ENCODE measurements at places on chromosomes 13 and 19. TPM values are rescaled to one million over a fixed set of nuclear protein-coding genes. Genes with fewer than 3 reads are reported as not detected.

DNA sequence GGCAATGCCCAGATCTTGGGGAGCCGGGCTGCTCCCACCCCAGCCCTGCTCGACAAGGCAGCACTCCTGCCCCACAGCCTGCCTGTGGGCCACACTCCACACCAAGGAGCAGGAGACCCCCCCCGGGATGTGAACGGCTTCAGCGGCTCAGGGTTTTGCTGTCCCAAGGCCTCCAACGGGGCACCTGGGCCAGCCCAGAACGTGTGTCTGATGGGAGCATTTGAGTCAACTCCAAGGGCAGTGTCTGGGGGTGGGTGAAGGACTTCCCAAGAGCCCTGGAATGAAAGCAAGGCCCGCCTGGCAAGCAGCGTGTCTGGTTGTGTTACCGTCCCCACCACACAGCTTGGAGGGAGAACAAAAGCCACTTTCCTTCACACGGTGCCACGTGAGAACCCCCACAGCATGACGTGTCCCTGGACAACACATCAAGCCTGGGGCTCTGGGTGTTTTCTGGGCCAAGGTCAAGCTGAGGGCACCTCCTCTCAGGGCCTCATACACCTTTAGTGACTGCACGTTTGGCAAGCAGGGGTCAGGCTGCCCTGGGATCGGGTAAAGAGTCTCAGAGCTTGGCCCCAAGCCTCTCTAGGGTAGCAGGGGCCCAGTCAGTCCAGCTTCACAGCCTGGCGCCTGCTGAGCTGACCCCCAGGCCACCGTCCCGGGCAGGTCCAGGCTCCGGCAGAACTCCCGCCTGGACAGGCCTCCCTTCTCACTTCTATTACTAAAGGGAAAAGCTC, 6.0 kb downstream of the C13orf46 start:
- DNase-seq: no peak

- DNase-seq: no peak
These were observed 19.8 kb upstream of the ZNF91 start for GRCh38 chr19:23415034-23415433.

- no peak for DNase-seq
These were observed 625.3 kb upstream of the PRR20A start for GRCh38 chr13:56515441-56515840.

DNA sequence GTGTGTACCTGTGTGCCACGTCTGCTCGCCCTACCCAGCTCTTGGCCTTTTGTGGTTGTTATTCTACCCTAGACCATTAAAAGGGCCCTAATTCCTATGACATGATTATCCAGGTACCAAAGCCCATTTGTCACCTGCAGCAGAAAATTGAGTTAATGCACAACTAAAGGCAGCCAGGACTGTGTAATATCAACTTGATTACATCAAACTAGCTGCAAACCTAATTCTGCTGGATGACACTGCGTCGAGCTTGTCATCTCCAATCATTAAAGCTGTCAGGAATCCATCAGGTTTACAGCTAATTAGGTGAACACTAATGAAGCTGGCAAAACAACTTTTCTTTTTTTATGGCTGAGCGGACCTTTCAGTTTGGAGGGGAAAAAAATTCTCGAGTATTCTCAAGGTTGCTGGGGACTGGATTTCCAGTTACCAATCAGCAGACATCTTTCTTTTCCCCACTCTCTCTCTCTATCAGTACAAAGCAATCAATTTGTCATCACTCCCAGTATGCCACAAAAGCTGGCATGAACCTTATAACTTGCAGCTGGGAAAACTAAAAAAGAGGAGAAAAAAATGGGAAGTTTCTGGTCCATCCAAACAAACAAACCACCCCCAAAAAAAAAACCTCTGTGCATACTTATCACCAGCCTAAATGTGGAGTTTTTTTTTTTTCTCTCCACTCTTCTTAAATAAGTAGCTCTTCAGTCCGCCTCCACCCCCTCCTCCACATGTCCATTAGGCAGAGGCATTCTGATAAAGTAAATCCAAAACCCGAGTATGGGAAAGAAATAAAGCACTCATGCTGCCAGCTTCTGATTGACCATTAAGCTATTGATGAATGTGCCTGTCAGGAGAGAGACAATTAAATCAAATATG, 2.8 kb downstream of the TSHZ3 start:
- DNase-seq: no peak

GRCh38 chr13:43242040-43242439, 218.7 kb downstream of the DNAJC15 start:
- no peak for DNase-seq

GRCh38 chr13:57846600-57847173, 215.1 kb downstream of the PCDH17 start:
- no peak for DNase-seq

DNA sequence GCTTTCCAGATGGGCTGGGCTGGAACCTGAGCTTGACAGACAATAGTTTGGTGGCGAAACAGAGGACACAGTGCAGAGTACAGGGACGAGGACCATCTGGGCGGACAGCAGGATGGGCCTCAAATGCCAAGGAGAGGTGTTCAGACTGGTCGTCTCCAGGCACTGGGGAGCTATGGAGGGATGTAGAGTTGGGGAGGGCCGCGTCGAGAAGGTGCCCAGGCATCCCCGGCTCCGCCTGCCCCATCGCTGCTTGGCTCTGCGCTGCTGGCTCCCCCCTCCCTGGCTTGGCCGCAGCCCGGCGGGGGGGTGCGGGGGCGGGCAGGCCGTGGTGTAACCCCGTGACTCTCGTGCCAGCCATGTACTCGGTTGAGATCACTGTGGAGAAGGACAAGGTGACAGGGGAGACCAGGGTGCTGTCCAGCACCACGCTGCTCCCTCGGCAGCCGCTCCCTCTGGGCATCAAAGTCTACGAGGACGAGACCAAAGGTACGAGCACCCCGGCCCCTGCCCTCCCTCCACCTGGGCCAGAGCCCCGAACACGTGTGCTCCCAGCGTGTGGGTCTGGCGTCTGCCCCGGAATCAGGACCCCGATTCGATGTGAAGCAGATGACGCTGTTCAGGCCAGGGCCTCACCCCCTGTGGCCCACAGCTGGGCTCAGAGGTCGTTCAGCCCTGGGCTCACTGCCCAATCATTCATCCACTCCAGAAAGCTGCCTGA, 10.8 kb upstream of the MISP start:
- no peak for DNase-seq

DNA sequence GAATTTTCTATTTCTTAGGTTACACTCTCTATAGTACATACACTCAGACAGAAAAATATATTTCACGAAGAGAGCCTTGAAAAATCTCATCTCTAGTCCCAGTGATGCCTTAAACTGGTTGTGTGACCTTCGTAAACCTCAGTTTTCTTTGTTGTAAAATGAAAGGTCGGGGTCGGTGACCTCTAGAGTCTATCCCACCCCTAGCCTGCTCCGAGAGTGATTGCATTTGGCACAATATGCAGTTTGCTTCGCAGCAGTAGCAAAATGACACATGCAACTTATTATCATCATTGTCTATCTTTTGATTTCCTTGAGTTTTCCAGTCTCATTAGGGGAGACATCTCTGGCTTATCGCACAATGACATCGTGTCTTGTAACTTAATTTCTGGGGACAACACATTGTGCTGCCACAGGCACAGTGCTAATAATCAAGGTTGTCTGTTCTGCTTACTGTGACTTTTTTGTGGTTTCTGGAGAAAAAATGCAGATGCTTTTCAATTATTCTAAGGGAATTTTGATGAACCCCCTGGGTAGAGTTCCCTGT, 115.0 kb downstream of the GGACT start:
- no peak for DNase-seq

DNA sequence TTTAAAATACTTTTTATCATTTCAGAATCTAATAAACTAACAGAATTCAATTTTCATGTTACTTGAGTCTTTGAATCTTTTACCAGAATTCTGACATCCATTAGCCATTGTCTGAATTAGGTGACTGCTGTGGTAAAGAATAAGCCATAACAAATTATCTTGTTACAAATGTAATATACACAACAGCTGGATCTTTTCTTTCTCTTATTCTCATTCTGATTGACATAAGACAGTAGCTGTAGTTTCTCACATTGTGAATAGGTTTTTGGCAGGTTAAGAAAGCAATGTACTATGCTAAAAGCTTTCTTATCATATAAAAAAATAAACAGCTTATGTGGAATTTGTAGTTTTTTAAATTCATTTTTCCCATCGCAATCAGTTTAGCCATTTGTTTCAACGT, 734.0 kb upstream of the PCDH9 start:
- DNase-seq: no peak

GRCh38 chr13:113072376-113072775, 33.2 kb upstream of the F7 start:
- no peak for DNase-seq

DNA sequence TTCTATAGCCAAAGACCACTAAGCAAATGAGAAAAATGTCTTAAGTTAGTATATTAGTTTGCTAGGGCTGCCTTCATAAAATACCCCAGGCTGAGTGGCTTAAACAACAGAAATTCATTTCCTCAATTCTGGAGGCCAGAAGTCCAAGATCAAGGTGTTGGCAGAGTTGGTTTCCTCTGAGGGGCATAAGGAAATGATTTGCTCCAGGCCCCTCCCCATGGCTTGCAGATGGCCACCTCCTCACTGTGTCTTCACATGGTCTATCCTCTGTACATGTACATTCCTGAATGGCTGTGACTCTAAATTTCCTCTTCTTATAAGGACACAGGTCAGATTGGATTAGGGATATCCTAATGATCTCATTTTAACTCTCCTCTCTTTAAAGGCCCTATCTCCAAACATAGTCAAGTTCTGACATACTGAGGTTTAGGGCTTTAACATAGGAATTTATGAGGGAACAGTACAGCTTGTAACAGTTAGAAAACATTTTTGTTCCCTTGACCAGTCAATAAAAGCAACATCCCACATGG, 307.4 kb downstream of the DIAPH3 start:
- DNase-seq: no peak

DNA sequence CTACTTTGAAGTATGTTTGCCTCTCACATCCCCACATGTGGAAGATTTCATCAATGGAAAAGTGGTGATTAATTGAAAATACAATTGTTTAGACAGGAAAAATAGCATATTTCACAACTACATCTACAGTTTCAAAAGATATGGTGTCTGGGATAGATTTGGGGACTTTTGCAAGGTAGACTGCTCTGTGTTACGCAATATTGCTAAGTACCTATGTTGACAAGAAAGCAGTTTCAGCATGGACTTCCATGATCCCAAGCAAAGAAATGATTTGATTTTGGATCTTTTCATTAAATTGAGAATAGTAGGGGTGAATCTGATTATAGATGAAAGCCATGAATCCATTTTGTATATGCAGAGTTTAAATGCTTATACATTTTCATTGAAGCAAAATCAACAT, 10.5 kb downstream of the ZNF160 start:
- no peak for DNase-seq

GRCh38 chr13:32277839-32278238, 37.3 kb downstream of the ZAR1L start:
- no peak for DNase-seq

- no peak for DNase-seq
These were observed 30.7 kb upstream of the WDFY2 start for GRCh38 chr13:51553531-51553930.

DNA sequence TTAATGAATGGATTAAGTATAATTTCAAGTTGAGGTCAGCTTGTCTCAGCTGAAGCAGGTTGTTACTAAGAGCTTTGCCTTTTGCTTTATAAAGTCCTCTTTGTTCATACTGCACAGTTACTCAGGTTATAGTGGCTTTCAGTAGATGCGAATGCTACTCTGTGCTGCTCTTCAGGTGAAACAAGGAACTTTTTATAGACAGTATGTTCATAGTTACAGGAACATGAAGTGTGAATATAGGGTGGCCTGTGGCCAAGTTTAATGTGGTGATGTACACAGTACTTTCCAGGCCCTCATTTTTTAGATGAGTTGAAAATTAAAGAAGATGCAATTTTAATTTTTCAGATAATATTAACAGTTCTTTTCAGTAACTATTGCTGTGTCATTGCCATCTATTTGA, 20.8 kb downstream of the SUGT1 start:
- no peak for DNase-seq

PALM gene
- total RNA-seq: 6.6 TPM

ITPKC gene
- total RNA-seq: 9.3 TPM

KIR2DL3 gene
- not detected for total RNA-seq

MZF1 gene
- 18.8 TPM for total RNA-seq

All from K562 (cell line).